Kidney glomerular epithelial cell (primary cell): ENCODE measurements at places on chromosomes 3 and 15.

DNA sequence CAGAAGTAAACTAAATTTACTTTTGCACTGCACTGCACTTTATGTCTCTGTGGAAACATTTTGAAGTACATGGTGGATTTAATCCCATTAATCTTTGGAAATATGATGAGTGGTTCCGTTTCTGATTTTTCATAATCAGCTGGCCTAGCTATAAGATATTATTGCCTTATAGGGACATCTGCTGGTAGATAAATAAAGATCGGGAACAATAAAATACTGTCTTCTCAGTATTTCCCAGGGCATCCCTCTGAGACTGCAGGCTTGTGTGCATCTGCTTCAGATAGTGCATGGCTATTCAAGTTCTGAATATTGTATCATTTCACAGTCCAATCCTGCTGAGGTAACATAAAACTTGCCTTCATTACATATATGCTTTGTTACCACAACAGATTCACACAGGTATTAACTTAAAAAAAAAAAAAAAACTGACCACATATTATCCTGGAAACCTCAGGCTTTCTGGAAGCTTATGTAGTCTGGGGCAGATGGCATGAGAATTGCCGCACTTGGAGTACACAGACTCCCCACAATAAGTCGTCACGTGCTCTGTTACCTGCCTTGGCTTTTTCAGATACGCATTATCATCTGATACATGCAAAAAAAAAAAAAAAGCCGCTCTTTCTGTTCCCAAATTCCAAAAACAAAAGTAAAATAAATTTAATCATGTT is 330.8 kb upstream of the AGTR1 start:
- no peak for DNase-seq

GRCh38 chr3:132543011-132543739 is 53.9 kb upstream of the ACKR4 start:
- peak; percentile 32 for DNase-seq

- peak; percentile 55 for DNase-seq
Measured at GRCh38 chr15:73897441-73898261, 24.3 kb downstream of the TBC1D21 start.

DNA sequence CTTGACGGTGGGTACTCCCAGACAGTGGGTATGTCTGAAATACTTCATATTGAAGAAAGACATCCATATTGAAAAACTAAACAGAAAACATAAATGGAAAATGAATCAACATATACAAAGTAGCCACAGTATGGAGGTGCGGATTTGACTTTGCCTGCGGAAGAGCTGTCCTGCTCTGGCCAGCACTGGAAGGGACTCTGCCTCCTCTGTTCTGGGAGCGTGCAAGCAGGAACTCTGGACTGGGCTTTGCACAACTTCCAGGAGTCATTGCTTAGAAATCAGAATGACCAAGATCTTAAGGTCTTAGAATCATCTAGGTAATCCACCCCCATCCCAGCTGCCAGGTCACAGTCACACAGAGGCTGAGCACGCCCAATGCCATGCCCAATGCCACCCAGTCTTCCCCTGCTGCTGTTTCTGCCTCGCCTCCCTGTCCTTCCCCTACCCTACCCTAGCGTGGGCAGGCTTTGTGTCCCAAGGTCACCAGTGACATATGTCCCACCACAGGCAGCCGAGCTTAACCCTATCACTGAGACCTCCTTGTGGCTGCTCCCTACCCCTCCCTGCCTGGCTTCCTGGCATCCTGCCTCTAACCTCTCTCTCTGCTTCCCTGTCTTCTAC is 36.3 kb downstream of the CDC25A start:
- DNase-seq, result no peak

- peak; percentile 11 for DNase-seq
Measured at GRCh38 chr3:44476963-44477311, 533 bp downstream of the ZNF445 start.

- DNase-seq, result no peak
Measured at GRCh38 chr15:89802231-89802928, 12.3 kb downstream of the ANPEP start.

DNA sequence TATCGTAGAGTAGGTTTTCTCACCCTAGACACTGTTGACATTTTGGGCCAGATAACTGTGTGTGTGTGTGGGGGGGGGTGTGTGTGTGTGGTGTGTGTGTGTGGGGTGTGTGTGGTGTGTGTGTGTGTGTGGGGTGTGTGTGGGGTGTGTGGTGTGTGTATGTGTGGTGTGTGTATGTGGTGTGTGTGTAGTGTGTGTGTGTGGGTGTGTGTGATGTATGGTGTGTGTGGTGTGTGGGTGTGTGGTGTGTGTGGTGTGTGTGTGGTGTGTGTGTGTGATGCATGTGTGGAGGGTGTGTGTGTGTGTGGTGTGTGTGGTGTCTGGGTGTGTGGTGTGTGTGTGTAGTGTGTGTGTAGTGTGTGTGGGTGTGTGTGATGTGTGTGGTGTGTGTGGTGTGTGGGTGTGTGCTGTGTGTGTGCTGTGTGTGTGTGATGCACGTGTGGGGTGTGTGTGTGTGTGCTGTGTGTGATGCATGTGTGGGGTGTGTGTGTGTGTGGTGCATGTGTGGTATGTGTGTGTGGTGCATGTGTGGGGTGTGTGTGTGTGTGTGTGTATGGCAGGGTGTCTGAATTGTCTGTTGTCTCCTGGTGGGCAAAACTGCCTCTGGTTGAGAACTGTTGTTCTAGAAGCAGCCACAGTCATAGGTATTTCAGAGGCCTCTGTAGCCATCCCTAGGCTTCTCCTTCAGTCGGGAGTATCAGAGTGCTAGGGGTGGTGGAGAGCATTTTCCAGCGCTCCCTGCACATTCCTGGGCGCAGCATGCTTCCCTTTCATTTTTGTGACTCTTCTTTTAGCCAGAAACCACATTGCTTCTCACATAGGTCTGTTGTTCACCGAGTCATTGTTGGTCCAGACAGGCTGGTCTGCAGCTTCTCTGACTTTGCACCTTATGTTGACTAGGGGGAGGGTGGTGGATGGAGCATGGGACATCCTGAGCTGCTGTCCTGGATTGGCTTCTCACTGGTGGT is 84.4 kb downstream of the THSD4 start:
- no peak for DNase-seq

DNA sequence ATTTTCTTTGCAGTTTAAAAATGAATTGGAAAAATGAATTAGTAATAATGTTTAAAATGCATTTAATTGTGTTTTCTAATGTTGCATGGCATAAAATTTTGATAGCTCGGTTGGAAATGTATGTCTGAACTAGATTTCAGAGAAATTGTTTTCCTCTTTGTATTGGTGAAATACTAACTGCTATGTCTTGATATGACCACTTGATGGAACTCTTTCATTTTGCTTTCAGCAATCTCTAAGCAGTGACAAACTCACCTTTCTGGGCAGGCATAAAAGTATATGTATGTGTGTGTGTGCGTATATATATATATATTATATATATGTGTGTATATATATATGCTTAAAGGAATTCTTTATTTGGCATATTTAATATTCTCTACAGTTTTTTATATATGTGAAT is 239.3 kb upstream of the ZNF717 start:
- peak; percentile 23 for DNase-seq

- DNase-seq, result peak; percentile 26
Measured at GRCh38 chr3:120324190-120324589, 25.0 kb downstream of the LRRC58 start.

- DNase-seq, result no peak
Measured at GRCh38 chr3:180430896-180431295, 171.1 kb upstream of the TTC14 start.

- no peak for DNase-seq
Measured at GRCh38 chr15:89168316-89168833, 53.0 kb downstream of the RLBP1 start.

- DNase-seq, result no peak
Measured at GRCh38 chr15:93035953-93036810, 52.8 kb downstream of the RGMA start.

- DNase-seq, result no peak
Measured at GRCh38 chr3:56775838-56776555, 25.8 kb downstream of the ARHGEF3 start.

- DNase-seq, result no peak
Measured at GRCh38 chr3:22700876-22701275, 502.3 kb upstream of the UBE2E2 start.

- DNase-seq, result peak; percentile 61
Measured at GRCh38 chr15:98823012-98823458, 174.7 kb downstream of the IGF1R start.

DNA sequence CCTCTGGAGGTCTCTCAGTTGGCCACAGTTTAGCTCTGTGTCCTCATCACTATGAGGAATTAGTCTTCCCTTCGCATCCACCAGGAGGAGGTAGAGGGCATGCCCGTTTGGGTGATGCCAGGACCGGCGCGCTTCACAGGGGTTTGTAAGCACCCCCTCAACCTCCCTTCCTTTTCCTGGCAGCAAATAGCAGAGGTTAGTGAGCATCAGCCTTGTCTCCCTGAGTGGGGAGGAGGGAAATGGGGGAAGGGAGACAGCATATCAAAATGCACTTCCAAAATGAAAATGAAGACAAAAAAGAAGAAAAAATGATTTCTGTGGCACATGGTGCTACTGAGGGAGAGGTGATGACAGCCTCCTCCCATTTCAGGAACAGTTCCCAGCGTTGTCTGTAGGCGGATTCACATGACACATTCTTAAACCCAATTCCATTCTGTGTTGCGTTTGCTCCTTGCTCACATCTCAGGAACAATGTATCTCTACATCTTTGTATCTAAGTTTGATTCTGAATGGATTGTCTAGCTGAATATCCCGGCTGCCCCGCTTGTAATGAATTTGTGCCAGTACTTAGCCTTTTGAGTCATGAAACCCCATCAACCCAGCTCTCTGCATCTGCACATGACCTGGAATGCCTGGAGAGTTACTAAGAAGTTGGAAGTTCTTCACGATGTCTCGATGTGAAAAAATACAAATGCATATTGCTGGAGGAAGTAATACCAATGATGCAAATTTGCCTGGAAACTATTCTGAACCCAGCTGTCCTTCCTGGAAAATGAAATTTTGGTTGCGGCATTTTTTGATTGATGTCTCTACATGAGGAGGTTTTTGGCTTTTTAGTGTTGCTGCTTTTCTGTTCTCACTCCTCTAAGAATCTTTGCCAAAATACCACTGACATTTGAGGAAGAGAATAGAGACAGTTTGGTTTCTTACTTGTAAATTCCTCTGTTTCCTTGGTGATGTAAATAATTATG is 45.2 kb downstream of the TYRO3 start:
- peak; percentile 70 for DNase-seq

- DNase-seq, result peak; percentile 17
Measured at GRCh38 chr3:146464783-146465182, 4.6 kb downstream of the PLSCR2 start.

GRCh38 chr3:183743231-183743630 is 45.6 kb downstream of the YEATS2 start:
- DNase-seq, result no peak

GRCh38 chr3:64084640-64085039 is 61.3 kb upstream of the PSMD6 start:
- peak; percentile 100 for DNase-seq

DNA sequence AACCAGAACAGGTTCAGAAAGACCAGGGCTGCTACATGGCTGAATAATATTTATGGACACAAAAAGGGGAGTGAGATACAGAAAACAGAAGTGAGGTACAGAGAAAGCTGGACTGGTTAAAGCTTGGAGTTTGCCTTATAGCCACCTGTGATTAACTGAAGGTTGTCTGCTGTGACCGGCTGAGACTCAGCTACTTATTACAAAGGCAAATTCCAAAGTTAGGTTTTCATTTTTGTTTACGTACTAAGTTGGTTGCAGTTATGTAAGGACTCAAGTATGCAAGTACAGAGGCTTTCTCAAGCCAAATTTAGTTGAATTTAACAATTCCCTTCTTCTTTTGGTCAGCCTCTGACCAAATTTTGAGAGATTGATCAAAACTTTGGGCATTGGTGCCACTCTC is 264.6 kb downstream of the THSD4 start:
- no peak for DNase-seq

GRCh38 chr3:78645628-78646310 is 1122.0 kb downstream of the ROBO1 start:
- peak; percentile 93 for DNase-seq

- DNase-seq, result no peak
Measured at GRCh38 chr3:170753421-170754310, 116.3 kb downstream of the RPL22L1 start.

GRCh38 chr3:181851063-181851462 is 139.3 kb downstream of the SOX2 start:
- no peak for DNase-seq

DNA sequence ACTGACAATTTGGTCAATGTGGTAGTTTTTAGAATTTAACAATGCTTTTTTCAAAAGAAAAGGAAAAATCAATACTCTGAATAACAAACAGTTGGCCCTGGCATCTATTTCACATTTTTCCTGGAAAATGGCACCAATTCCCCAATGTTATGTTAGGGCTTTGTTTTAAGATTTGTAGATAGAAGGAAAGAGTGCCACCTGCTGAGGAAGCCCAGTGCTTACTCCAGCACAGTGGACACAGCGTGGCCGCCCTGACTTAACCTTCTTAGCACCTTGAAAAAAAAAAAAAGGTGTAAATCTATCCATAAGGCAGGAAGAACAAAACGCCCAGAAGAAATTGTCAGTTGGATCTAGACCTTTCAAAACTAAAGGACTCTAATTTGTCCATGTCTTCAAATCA is 110.7 kb upstream of the CNTN4 start:
- DNase-seq, result peak; percentile 73

GRCh38 chr3:173275740-173276139 is 121.8 kb upstream of the NLGN1 start:
- DNase-seq, result no peak

GRCh38 chr3:142319094-142319493 is 93.7 kb upstream of the GK5 start:
- DNase-seq, result peak; percentile 28

GRCh38 chr15:98003518-98003917 is 43.0 kb downstream of the ARRDC4 start:
- DNase-seq, result peak; percentile 10

DNA sequence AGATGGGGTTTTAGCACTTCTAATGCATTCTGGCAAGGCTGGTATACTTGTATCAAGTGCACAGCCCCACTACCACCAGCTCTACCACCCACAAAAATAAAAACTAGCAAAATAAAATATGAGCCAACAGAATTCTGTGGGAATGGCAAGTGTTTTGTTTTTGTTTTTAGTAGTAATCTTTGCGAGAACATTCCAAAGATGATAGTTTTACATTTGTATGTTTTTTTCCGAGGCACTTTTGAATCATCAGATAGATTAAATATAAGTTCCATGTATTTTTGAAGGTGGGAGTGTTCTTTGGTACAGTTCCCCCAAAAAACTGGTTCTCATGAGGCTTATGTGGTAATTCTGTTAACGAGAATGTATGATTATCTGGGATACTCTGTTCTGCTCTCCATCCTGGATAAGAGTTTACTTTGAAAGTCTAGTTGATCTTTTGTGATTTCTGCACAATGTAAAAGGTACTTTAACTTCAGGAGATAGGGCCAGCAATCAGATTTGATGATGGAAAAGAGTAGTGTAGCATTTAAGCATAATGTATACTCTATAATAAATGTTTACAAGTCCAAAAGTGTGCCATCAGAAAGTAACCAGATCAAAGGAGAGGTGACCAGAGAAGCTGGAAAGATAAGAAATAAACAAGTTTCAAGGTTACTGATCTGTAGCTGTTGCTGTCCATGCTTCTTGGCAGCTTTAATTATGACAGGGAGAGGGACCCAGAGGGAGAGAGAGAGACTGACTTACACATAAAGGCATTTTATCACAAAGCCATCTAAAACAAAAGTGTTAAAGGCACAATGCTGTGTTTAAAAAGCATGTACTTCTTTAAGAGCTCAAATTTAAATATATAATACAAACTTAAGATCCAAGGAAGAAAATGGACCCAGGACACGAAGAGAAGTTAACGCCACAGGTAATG is 130.9 kb downstream of the PGPEP1L start:
- no peak for DNase-seq
